ENCODE measurements at places on chromosomes 3 and 15.

GRCh38 chr15:45628136-45628535 is 6.7 kb upstream of the SQOR start:
- no peak for DNase-seq

DNA sequence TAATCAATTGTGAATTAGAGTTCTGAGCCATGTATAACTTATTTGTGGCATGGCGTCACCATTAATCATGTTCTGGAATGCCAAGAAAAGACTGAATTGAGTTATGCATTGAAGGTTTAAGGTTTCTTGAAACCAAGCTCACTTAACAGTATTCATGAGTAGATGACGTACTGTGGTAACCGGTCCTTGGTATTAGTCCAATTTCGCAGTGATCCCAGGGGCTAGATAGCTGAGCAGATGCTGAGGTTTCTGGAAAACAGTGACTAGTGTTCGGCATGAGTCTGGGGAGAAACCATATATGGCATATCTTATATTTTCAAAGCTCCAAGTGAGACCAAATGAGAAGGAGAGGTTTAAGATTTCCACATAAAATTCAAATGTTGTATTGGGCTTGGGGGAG is 218.3 kb upstream of the LYSMD4 start:
- no peak for DNase-seq

DNA sequence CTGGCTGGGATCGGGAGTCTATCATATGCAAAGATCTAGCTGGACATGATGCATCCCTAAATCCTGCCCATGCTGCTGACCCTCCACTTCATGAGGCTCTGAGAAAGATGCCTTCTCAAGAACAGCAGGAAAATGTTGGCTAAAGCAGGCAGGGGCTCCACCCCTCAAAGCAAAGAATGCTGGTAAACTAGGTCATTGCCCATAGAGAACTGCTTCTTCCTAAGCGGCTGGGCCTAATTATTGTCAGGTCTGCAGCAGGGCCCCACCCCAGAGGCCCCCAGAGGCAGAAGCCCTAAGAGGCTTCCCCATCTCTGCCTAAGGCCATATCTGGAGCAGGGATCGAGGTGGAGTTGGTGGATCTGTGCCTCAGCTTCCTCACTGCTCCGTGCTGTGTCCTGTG is 447.4 kb upstream of the PROK2 start:
- DNase-seq, result no peak

GRCh38 chr15:49045751-49046219 is 461 bp downstream of the SECISBP2L start:
- DNase-seq, result peak; percentile 38

- no peak for DNase-seq
Observed at GRCh38 chr3:138408751-138409570, 25.5 kb upstream of the ESYT3 start.

DNA sequence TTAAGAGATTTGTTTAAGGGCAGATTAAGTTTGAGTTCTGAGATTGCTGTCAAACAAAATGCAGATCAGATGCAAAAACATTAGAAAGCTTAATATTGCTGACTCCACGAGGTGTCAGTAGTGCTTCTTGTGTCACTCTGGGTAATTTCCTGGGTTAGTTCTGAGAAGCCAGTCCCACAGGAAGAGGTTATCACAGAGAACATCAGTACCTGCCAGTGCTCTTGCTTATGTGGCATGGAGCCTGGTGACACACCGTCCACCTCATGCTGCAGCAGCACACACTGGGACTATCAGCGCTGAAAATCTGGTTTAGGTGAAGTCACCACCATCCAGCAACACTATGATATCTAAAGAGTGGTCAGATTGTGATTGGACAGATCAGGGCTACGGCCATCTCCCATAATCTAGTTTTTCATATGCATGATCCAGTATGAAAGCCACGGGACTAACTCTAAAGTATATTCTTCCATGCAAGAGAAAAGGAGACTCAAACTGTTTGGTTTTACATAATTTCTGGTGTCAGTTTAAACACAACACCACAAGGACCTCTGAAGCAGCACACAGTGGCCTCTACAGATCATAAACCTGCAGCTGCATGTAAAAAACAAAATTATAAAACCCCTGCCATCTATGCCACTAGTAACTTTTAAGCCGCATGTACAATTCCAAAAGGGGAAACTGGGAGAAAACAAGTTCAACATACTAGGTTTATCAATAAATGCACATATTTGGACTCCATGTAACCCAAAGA is 36.1 kb upstream of the MYO5C start:
- peak; percentile 62 for DNase-seq

DNA sequence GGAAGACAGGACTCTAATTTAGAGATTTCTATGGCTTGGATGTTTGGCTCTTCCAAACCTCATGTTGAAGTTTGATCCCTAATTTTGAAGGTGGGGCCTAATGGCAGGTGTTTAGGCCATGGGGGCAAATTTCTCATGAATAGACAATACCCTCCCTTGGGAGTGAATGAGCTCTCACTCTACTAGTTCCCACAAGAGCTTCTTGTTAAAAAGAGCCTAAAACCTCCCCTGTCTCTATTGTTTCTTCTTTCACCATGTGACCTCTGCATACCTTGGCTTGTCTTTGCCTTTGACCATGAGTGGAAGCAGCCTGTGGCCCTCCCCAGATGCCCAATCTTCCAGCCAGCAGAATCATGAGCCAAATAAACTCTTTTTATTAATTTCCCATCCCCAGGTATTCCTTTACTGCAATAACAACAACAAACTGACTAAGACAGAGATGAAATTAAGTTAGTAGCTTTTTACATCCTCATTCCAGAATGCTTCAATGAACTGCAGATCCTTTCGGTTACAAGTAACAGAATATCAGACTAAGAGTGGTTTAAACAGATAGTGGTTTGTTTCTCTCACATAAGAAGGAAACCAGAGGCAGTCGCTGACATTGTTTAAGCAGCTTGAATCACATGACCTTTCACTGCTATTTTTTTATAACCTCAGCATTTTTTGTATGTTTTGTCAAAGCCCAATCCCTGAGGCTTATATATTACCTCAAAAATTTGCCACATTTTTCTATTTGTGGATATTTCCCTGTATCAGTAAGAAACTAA is 1013.3 kb upstream of the SEMA6D start:
- no peak for DNase-seq

GRCh38 chr15:57079931-57080620 is 161.6 kb downstream of the TCF12 start:
- DNase-seq, result no peak

- no peak for DNase-seq
Observed at GRCh38 chr3:159775372-159775961, 213.2 kb upstream of the IL12A start.

- no peak for DNase-seq
Observed at GRCh38 chr15:75023872-75024636, 664 bp downstream of the PPCDC start.

GRCh38 chr15:70420948-70421482 is 323.3 kb upstream of the TLE3 start:
- DNase-seq, result no peak

- no peak for DNase-seq
Observed at GRCh38 chr3:64806668-64807605, 119.1 kb upstream of the ADAMTS9 start.

DNA sequence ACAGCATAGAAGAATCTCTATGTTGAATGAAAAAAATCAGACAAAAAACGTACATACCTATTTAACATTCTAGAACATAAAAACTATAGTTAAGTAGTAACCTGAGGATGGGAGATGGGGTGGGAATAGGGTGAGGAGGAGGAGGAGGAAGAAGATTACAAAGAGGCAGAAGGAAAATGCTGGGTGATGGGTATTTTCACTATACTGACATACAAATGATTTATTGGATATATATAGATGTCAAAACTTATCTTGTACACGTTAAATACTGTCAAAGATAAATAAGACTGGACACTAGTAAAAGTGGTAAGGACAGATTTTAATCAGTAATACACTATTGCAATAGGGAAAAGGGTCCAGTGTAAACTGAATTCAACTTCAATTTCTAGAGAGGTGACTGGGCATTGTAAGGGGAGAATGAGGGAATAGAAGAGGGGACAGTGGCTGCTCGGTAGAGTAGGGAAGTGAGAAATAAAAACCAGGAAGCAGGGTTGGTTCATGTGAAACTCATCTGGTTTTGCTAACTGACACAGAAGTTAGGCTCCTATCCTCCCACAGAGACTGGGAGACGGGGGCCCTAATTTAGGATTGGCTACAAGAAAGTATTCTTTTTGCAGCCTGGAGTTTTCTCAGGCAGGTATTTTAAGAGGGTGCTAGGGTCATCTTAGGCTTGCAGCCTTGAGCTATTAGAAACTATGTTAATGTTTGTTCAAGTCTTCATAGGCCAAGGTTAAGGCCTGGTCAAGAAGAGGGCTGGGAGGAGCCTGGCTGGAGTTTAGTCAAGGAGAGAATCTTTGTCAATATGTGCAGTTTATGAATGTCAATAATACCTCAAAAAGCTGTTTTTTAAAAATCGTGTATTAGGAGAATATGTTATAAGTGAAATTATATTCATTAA is 15.0 kb upstream of the C15orf61 start:
- no peak for DNase-seq

DNA sequence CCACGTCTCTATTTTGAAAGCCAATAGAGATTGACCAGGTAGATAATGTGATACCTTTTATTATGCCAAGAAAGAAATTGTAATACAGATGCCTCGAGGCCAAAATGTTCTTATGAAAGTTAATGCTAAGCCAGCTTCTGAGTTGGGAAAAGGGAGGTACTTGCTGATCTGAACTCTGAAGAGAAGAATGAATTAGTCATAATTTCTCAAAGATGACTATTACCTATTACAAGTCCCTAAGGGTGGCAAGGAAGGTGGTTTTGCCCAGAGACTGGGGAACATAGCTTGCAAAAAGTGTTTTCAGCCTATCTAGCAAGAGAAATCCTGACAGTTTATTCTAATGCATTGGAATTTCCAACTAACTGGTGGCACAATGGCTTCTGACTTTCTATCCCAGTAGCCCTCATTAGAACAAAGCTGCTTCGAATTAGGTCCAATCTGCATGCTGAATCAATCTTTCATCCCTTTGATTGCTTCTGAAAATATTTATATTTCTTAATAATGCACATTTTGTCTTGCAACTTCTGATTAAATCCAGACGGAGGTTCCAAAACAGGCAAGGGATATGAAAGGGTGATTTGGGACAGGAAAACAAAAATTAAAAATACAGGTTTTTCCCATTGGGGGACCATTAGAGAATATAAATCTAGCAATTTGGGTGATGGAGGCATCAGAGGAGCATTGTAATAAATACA is 17.7 kb upstream of the NR2F2 start:
- no peak for DNase-seq

DNA sequence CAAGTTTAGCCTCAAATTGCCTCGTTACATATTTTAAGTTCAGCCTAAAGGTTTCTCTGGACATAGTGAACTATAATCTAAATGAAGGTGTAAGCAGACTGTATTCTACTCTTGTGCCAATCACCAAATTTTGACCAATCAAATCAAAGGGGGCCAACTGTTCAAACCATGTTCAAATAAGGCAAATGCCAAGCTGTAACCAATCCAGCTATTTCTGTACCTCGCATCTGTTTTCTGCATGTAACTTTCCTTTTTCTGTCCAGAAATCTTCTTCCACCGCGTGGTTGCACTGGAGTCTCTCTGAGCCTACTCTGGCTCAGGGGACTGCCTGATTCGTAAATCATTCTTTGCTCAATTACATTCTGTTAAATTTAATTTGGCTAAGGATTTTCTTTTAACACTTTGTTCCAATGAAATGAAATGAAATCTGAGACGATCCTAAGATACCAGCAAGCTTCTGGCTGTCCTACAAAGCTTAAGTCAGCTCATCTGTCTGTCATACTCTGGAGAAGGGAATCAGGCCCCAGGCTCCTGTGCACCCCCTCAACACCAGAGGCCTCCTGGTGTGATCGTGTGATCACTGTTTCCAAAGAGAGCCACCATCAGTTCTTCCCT is 53.2 kb upstream of the ZNF148 start:
- no peak for DNase-seq

- DNase-seq, result no peak
Observed at GRCh38 chr3:53303549-53303948, 43.8 kb downstream of the DCP1A start.

DNA sequence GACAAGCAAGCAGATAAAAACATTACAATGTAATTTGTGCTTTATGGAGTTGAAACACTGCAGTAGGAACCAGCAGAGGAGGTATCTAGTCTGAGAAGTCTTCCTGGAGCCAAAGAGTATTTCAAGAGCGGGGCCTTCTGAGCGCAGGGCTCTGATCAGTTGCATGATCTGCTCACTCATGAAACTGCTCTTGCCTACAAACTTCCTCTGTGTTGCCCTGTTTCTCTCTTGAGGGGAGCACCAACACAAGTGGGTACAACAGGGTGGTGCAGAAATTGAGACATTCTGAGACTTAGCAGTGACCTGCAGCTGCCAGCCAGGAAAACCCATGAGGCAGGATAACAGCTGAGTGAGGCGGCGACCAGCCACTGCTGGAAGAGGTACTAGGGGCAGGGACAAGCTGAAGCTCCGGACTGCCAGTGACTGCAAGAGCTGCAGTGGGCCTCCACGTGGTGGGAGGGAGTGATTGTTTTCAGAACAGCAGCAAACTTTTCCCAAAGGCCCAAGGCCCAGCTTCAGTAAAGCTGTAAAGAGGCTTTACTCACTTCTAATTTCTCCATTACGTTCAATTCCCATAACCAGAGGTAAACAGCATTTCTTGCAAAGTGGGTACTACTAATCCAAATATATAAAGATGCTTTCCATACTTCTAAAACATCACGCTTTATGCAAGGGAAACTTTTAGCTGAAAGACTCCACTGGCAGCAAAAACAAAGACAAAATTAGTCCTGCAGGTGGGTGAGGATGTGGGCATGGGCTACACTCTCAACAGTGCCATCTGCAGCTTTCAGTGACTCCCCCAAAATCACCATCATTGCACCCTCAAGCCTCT is 69.0 kb upstream of the LPP start:
- no peak for DNase-seq

- DNase-seq, result no peak
Observed at GRCh38 chr15:85440451-85440850, 60.0 kb downstream of the AKAP13 start.

DNA sequence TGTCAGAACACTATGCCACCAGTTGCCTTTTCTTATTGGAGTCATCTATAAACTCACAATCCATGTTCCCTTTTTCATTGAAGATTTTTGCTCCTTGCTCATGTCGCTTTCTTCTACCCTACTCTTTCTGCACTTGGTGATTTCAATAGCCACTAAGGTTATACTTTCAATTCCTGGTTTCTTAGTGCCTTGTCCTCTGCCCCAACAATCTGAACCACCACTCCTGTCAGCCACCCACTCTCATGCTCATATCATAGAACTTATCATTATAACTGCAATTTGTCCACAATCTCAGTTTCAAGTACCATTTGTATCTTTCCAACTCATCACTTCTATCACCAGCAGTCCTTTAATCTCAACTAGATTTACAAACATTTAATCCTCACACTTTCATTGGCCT is 10.0 kb upstream of the GRAMD1C start:
- DNase-seq, result no peak

DNA sequence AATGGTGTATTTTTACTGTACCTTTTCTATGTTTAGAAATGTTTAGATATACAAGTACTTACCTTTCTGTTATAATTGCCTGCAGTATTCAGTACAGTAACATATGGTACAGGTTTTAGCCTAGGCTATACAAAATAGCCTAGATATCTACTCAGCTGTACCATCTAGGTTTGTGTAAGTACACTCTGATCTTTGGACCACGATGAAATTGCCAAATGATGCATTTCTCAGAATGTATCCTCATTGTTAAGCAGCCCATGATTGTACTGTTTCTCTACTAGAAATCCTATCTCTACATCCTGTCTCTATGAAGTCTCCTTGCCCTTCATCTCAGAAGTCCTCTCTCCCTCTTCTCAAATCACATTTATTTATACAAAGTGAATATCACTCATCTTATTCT is 32.8 kb upstream of the ZCWPW2 start:
- no peak for DNase-seq

GRCh38 chr3:42194943-42195510 is 71.0 kb downstream of the CCK start:
- no peak for DNase-seq

- no peak for DNase-seq
Observed at GRCh38 chr3:43489930-43490329, 131.9 kb downstream of the ANO10 start.
